AG08396 (cell line): ENCODE measurements at places on chromosomes 3 and 15.

DNA sequence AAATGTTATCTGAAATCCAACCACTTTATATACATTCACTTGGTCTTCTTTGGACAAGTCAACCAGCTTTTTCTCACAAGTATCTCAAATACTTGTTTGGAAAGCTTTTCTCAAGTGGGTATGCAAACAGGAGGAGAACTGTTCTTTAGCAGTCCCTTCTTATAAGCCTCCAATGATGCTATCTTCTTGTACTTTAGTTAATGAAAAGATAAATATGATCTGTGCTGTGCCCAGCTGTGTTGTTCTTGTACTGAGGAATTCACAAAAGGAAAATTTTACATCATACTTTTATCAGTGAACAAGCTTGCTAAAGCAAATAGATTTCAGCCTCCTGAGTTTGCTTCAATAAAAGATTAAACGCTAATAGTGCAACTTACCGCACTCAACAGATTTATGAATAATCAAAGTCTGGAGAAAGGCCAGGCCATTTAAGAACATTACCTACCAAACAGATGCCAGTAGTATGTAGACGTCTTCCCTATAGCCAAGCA is 395.2 kb downstream of the MECOM start:
- no peak for DNase-seq

GRCh38 chr15:73979636-73980035 is 12.5 kb downstream of the STOML1 start:
- DNase-seq: no peak

GRCh38 chr3:141255846-141256261 is 24.2 kb downstream of the PXYLP1 start:
- no peak for DNase-seq

GRCh38 chr3:130950124-130950523 is 56.2 kb downstream of the ATP2C1 start:
- no peak for DNase-seq

GRCh38 chr15:99502661-99503060 is 63.1 kb upstream of the MEF2A start:
- no peak for DNase-seq

DNA sequence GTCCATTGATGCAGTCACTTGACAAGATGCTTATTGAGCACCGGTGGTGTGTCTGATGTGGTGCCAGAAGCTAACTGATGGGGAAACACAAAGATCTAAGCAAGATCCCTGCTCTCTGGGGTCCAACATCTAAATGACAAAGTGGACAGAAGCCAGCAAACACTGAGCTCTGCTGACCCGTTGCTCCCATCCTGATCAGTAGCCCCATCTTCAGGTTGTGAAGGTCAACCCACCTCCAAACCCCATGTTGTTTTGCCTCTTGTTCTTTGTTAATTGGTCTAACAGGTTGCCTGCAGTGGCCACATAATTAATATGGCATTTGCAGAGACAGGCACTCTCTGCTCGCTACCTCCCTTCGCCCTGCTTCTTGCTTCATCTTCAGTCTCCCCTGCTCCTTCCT is 21.5 kb upstream of the GLCE start:
- DNase-seq: no peak

DNA sequence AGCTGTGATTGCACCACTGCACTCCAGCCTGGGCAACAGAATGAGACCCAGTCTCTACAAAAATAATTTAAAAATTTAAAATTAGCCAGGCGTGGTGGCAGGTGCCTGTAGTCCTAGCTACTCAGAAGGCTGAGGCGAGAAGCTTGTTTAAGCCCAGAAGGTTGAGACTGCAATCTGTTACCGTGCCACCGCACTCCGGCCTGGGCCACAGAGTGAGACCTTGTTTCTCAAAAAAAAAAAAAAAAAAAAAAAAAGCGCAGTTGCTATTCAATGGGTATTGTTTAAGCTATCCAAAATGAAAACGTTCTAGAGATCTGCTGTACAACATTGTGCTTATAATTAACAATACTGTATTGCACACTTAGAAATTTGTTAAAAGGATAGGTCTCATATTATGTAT is 24.0 kb downstream of the ZNF148 start:
- DNase-seq: no peak

- no peak for DNase-seq
These were observed 744.7 kb downstream of the TUSC7 start for GRCh38 chr3:117454254-117454653.

DNA sequence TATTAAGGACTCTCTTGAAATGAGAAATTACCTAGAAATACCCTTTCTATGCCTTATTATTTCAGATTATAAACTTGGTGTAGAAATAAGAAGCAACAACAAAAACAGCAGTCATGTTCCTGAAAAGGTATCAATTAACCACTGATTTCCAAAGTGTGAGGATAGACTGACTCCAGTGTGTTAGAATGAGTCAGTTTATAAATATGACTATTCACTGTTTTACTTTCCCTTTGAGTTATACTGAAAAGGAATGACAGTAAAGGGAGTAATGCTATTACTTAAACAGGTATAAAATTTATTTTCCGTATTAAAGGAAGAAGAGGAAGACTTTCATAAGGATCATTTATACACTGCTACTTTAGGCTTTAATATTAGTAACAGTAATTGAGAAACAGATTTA is 12.9 kb downstream of the GMNC start:
- no peak for DNase-seq
